Activated effector memory CD4-positive, alpha-beta T cell treated with Interleukin-2 at 50 U/mL for 16 hours (primary cell): ENCODE measurements at places on chromosomes 7 and 10.

GRCh38 chr10:96431211-96431970, 72.6 kb upstream of the OPALIN start:
- no peak for DNase-seq

DNA sequence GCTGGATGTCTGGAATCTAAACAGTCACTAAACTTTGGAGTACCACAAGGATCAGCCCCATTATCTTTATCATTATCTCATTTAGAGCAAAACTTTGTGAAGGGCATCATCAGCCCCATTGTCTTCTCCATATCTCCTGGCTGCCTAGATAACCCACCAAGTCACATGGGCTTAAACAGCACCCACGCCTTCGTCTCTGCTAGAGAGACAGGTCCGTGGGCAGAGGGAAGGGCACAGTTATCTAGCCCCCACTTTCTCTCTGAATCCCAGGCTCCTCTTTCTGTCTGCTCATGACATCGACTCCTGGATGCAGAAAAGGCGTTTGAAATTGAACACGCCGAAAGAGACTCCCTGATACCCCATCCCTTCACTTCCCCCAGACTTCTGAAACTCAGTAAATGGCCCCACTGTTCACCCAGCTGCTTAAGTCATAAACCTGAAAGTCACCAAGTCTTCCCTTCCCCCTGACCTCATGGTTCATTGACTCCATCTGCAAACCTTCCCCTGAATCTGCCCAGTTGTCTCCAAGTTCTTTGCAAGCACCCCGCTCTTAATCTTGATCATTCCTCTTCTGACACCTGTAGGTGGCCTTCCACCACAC, 20.9 kb upstream of the PARD3 start:
- DNase-seq, result no peak

- DNase-seq, result no peak
These were observed 3.0 kb downstream of the ZNF518A start for GRCh38 chr10:96133135-96133534.

DNA sequence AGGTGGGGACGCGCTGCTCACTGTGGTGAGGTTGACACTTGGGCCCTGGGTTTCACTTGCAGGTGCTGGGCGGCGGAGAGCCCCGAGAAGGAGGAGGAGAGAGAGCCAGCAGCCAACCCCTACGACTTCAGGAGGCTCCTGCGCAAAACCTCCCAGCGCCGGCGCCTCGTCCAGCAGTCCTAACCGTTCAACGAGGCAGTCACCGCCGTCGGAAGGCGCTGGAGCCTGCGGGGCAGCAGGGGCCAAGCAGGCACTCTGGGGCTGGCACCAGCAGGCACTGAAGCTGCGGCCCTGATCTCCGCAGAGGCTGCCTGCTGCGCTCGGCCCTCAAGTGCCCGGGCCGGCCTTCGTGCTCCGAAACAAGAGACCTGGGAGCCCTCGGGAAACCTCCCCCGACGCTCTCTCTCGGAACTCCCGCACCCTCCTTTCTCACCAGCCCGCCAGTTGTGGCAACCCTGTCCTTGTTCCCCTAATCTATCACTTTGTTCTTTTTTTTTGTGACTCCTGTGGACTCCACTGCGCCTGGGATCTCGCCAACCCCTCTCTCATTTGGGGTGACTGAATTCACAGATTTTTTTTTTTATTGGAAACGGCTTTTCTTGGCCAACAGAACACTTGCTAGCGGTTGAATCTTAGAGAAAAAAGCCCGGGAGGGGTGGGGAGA, 4.7 kb upstream of the GAD2 start:
- DNase-seq, result no peak

DNA sequence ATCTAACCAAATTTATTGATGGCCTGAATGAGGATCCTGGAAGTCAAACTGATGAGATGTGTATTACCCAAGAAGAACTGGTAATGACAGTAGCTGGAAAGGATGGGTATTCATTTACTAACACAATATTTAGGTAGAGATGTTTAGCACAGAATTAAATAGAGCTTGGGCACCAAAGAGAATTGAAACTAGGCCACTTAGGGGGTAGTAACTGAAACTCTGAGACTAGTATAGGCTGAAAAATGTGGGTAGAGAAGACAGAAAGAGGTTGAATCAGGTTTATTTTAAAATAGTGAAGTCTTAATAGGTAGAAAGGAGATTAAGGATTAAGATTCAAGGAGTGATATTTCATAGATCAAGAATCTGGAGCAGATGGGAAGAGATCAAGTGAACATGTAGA, 155.8 kb downstream of the MLLT10 start:
- DNase-seq, result no peak

DNA sequence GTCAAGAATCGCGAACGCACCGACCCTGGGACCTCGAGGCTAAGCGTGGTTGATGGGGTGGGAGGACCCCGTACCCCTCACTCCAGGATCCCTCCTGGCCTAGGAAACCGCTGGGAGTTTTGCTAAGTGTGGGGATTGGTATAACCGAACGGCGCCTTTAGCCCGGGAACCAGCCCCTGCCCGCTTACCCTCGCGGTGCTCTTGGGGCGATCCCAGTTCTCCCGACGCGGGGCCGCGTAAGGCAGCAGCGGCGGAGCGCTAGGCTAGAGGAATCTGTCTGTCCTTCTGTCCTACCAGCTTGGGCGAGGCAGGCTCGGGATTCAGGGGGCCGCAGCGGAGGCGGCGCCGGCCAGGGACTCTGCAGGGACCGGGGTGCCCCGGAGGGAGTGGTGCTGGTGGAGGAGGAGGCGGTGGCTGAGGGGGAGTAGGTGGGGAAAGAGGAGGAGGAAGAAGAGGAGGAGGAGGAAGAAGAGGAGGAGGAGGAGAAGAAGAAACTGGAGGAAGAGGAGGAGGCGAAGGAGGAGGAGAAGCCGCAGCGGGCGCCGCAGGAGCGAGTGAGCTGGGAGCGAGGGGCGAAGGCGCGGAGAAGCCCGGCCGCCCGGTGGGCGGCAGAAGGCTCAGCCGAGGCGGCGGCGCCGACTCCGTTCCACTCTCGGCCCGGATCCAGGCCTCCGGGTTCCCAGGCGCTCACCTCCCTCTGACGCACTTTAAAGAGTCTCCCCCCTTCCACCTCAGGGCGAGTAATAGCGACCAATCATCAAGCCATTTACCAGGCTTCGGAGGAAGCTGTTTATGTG, 439 bp upstream of the EMX2 start:
- no peak for DNase-seq

GRCh38 chr7:50664937-50665336, 99.7 kb upstream of the DDC start:
- DNase-seq, result no peak

DNA sequence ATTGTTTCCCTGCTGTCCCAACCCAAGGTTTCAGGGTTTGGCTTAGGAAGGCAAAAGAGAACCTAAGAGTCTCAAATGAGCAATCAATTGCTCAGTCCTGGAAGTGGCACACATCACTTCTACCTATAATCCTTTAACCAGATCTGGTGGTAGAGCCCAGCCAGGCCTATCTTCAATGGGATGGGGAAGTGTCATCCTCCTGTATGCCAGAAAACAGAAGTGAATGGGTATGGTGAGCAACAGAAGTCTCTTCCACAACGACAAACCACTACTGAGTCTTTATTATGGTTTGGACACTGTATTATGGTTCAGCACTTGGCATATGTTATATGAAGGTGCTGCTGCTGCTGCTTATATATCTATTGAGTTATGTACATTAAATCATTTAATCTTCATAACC, 3.0 kb upstream of the AKR1B1 start:
- no peak for DNase-seq

GRCh38 chr7:117771756-117772155, 101.5 kb downstream of the CTTNBP2 start:
- no peak for DNase-seq

GRCh38 chr10:72740528-72740927, 48.6 kb downstream of the MCU start:
- DNase-seq, result no peak
